ENCODE measurements at places on chromosomes 2 and 18.

- no peak for DNase-seq
Observed at GRCh38 chr2:158394453-158394852, 62.1 kb downstream of the CCDC148 start.

DNA sequence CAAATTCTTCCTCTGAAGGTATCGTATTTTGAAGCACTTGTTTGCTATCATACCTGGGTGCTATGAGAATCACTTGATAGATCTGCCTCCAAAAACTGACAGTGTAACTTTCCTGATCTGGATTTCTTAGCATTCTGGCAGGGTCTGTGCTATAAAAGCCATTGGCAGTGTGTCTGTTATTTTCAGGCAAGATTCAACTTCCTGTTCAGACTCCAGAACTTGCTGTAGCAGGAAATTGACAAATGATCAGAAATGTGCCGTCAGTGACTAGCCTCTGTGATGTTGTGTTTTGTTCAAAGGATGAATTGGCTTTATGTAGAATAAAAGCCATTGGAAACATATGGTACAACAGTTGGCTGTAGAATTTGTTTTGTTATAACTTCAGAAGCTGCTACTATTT lies 273.3 kb downstream of the PTPRM start:
- no peak for DNase-seq

GRCh38 chr2:203934711-203935438 lies 1.7 kb upstream of the ICOS start:
- peak; percentile 51 for DNase-seq

DNA sequence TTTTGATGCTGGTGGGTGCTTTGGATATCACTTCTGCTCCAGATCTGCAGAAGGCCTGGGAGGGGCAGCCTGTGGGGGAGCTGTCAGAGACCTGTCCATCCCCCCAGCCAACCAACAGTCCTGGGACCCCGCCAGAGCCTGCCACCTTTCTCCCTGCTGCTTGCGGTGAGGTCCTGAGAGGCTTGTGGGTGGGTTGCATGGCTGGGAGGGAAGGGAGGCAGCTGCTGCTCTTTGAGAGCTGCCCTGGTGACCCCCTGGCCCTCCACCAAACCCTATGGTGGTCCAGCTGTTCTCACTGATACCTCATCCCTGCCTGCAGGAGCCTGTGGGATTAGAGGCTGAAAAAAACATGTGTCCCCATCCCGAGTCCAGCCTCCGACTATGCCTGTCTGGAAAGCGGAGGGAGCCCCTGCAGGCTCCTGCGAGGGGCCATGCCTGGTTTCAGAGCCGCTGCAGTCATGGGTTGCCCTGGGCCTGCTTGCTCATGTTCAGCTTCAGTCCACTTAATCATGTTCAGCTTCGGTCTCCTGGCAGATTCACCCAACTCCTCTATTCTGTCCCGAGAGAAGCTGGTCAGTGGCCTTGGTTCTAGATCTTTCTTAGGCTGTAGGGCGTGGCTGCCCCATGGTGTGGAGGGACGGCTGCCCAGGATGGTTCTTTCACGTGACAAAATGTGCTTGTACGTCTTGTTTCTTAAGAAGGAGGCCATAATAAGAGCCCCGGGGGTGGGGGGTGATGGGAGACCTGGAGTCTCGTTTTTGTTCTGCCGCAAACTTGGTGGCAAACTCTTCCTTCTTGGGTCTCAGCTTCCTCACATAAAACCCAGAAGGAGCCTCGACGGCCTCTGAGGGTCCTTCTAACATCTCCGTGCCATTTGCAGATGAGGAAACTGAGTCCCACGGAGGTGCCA lies 98.5 kb downstream of the CTIF start:
- DNase-seq, result no peak

GRCh38 chr18:21004726-21005125 lies 106.9 kb downstream of the ROCK1 start:
- DNase-seq, result no peak

- DNase-seq, result no peak
Observed at GRCh38 chr2:18752667-18753422, 163.5 kb upstream of the NT5C1B start.

DNA sequence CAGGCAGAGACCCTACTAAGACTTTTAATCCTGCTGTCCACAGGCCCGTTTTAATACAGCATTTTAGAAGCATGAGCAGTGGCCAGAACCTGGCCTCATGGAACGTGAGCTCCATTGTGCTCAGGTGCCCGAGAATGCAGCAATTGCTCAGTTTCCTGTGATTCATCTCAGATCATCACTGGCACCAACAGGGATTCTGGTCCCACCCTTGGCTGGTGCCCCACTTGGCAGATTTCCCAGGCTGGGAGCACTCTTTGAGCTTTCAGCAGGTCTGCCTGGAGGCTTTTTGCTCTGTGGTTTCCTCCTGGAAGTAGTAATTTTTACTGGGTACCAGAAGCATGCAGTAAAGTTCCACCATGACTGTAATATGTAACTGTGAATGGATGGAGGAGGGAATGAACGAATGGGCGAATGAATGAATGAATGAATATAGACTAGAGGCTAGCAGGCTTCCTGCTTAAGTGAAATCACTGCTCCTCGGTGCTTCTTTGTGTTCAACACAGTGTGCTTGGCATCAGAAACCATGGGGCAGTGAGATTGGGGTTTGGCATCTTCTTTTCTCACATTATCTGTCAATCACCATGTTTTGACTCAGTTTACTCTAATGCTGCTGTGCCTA lies 312.9 kb downstream of the PRKCE start:
- DNase-seq, result peak; percentile 43

GRCh38 chr2:13006426-13006825 lies 289.7 kb downstream of the TRIB2 start:
- DNase-seq, result no peak

DNA sequence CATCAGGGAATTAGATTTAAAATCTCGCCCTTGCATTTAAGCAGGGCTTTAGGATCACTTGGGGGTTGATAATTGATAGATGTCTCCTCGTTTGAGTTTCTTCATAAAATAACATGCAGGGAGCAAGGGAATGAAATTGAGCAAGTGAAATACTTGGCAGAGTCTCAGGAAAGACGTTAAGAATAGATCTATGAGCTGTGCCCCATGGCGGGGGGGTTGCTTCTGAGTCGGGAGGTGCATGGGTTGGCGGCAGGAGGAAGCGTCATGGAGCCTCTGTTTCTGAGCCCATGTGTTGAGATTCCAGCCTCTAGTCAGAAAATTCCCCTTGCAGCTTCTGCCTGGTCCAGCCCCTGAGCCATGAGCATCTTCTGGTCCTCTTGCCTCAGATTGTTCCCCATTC lies 82.0 kb downstream of the APOB start:
- DNase-seq, result no peak

DNA sequence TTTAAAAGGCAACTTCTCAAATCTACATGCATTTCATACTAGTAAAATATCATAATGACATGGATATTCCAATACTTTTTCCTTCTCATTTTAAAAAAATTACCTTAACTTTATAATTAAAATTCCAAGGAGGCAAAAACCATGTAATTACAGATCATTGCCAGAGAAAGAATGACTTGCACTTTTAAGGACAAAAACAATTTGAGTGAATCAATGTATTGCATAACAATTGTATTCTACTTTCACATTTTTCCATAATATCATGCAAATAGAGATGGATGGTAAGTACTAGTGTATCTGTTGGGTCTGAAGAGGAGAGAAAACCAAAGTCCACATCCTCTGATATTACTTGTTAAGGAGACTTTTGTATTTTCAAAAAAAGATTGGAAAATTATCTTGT lies 89.5 kb upstream of the NCK2 start:
- no peak for DNase-seq

GRCh38 chr18:26073758-26074157 lies 16.7 kb downstream of the SS18 start:
- no peak for DNase-seq

- DNase-seq, result no peak
Observed at GRCh38 chr2:218063486-218063885, 5.6 kb upstream of the RUFY4 start.

GRCh38 chr2:190637903-190638618 lies 10.8 kb upstream of the NAB1 start:
- DNase-seq, result no peak

DNA sequence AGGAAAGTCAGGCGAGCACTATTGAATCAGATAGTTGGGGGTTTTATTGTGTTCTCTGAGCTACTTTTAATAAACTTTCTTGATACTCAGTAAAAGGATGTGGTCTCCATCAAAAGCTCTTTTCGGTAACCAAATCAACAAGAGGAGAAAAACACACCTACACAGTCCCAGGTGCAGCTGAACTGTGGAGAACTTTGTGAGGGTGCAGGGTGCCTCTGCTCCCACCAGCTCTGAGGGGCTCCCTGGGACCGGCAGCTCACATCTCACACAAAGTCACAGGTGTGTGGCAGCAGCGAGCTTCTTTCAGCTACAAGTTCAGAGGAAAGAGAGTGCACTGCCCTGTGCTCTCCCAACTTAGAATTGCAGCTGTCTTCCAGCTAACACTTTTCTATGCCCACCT lies 650.4 kb downstream of the RNF144A start:
- peak; percentile 81 for DNase-seq

DNA sequence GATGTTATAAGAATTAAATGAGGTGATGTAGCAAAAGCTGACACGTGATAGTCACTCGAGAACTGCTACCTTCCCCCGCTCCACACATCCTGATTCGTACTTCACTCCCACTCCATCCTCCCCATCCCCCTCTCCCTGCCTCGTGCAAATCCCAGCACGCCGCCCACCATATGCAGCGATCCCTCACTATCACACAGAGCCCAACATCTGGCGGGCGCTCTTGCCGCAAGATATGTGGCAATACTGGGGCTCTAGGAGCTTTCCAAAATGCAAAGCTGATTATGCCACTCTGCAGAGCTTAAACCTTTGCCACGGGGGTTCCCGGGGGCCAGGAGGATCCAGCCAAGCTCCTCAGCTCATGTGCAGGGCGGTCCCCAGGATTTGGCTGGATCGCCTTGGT lies 37.4 kb downstream of the DNMT3A start:
- DNase-seq, result no peak

GRCh38 chr2:652881-653480 lies 24.2 kb downstream of the TMEM18 start:
- DNase-seq, result no peak

DNA sequence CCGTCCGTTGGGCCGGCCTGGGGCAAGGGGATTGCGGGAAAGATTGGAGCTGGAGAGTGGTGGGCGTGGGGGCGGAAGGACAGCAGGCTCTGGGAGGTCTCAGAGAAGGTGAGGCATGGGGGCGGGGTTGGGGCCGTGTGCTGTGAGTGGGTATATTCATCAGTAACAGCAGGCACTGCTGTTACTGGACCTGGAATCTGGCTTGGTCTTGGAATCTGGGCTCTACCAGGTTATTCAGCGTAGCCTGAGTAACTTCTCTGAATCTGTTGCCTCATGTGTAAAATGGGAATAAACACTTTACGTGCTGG lies 435 bp downstream of the RNF181 start:
- DNase-seq, result peak; percentile 58

GRCh38 chr18:57859314-57859713 lies 56.2 kb upstream of the ATP8B1 start:
- DNase-seq, result peak; percentile 29

Measured in activated CD4-positive, alpha-beta T cell treated with anti-CD3 and anti-CD28 coated beads for 36 hours (primary cell).